ENCODE measurements at places on chromosomes 13 and 19.

DNA sequence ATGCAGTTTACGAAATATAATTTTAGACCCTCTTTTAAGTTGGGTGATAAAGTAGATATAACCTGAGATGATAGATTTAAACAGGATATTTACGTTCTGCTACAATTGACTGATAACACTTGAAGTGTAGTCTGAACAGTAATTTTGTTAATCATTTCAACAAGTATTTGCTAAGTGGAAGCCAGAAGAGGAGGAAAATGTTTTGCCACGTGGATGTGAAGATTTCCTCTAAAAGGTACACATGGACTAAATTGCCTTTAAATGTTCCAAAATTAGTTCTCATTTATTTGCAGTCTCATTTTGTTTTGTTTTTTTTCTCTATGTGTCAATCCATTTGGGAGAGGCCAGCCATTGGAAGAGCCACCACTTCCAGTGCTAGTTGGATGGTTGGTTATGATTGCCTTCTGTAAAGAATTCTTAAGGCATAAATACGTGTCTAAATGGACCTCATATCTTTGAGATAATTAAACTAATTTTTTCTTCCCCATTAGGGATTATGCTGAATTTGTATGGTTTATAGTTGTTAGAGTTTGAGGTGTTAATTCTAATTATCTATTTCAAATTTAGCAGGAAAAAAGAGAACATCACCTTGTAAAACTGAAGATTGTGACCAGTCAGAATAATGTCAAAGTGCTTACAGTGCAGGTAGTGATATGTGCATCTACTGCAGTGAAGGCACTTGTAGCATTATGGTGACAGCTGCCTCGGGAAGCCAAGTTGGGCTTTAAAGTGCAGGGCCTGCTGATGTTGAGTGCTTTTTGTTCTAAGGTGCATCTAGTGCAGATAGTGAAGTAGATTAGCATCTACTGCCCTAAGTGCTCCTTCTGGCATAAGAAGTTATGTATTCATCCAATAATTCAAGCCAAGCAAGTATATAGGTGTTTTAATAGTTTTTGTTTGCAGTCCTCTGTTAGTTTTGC lies 2.8 kb downstream of the MIR17HG start:
- no peak overlapping the region for H3K27ac ChIP-seq
- no peaks in the 10 kb centered on the region for H3K27me3 ChIP-seq
- no peak overlapping the region for H3K4me3 ChIP-seq
- H3K4me1 ChIP-seq: peaks cover 21% of the 10 kb centered on the region
- peaks cover 9% of the 10 kb centered on the region for H3K36me3 ChIP-seq
- no peak for DNase-seq

DNA sequence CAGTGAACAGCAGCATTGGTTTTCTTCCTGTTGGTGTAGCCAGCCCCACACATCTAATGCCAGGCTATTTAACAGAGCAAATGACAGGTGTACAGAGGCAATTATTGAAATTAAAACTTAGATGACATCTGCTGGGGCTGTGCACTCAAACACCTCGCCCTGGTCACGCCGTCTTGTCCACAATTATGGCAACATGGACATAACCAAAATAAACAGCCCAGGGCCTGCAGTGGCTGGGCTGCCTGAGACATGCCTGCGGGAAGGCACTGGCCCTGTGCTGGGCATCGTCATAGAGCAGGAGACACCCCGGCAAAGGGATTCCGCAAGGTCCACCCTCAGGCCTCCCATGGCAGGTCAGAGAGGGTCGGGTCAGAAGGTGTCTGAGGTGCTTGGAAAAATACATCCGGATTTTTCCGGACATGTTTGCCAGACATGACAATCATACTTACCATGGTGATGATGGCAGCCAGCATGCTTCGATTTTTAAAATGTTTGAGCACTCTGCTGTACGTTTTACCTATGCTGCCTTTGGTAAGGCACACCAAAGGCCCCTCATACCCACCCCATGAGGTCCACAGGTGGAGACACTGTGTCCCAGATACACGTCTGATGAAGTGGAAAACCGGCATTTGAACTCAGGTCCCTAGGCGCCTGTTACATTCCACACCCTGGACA lies 47.8 kb downstream of the TSHZ3 start:
- no peak for DNase-seq
- H3K36me3 ChIP-seq: no peaks in the 10 kb centered on the region
- no peaks in the 10 kb centered on the region for H3K27me3 ChIP-seq
- H3K4me1 ChIP-seq: no peaks in the 10 kb centered on the region
- H3K27ac ChIP-seq: no peak overlapping the region

GRCh38 chr13:80334597-80335260 lies 6.2 kb downstream of the SPRY2 start:
- H3K4me1 ChIP-seq: peaks cover 4% of the 10 kb centered on the region
- H3K36me3 ChIP-seq: no peaks in the 10 kb centered on the region
- peak overlapping the region; percentile 17 for H3K27ac ChIP-seq
- H3K4me3 ChIP-seq: no peak overlapping the region
- no peaks in the 10 kb centered on the region for H3K27me3 ChIP-seq
- DNase-seq: no peak

- peak overlapping the region; percentile 58 for H3K4me3 ChIP-seq
- H3K27me3 ChIP-seq: no peaks in the 10 kb centered on the region
- no peak for DNase-seq
- peaks cover 58% of the 10 kb centered on the region for H3K4me1 ChIP-seq
- H3K36me3 ChIP-seq: peaks cover 4% of the 10 kb centered on the region
- H3K27ac ChIP-seq: peak overlapping the region; percentile 90
These were observed 18.4 kb downstream of the SBNO2 start for GRCh38 chr19:1155352-1156304.

- H3K27ac ChIP-seq: no peak overlapping the region
- no peaks in the 10 kb centered on the region for H3K4me1 ChIP-seq
- H3K4me3 ChIP-seq: no peak overlapping the region
- no peaks in the 10 kb centered on the region for H3K27me3 ChIP-seq
These were observed 11.4 kb upstream of the MIA start for GRCh38 chr19:40763963-40764362.

GRCh38 chr13:80612804-80613203 lies 271.9 kb upstream of the SPRY2 start:
- H3K27ac ChIP-seq: no peak overlapping the region
- no peaks in the 10 kb centered on the region for H3K4me1 ChIP-seq
- H3K27me3 ChIP-seq: no peaks in the 10 kb centered on the region
- H3K36me3 ChIP-seq: no peaks in the 10 kb centered on the region

DNA sequence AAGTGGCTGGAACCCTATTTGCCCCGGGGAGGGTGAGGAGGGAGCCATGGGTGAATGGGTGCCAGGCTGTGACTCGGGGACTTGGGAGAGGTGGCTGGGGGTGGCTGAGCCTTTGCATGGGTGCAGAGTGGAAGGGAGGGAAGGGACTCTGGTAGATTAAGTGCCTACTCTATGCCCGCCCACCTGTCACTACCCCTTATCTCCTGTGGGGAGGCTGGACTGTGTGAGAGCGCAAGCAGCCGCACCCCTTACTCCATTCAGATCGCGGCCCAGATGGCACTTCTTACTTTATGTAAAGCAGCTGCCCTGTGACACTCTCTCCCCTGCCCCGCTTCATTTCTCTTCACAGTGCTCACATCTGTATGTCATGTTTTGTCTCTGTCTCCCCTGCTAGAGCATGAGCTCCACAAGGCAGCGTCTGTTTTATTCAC lies 2.9 kb downstream of the KASH5 start:
- no peak overlapping the region for H3K4me3 ChIP-seq
- H3K36me3 ChIP-seq: no peaks in the 10 kb centered on the region
- no peaks in the 10 kb centered on the region for H3K4me1 ChIP-seq

GRCh38 chr19:48403606-48404005 lies 10.1 kb downstream of the GRIN2D start:
- H3K27ac ChIP-seq: no peak overlapping the region
- no peak for DNase-seq
- H3K4me1 ChIP-seq: no peaks in the 10 kb centered on the region
- H3K27me3 ChIP-seq: no peaks in the 10 kb centered on the region
- H3K4me3 ChIP-seq: no peak overlapping the region

DNA sequence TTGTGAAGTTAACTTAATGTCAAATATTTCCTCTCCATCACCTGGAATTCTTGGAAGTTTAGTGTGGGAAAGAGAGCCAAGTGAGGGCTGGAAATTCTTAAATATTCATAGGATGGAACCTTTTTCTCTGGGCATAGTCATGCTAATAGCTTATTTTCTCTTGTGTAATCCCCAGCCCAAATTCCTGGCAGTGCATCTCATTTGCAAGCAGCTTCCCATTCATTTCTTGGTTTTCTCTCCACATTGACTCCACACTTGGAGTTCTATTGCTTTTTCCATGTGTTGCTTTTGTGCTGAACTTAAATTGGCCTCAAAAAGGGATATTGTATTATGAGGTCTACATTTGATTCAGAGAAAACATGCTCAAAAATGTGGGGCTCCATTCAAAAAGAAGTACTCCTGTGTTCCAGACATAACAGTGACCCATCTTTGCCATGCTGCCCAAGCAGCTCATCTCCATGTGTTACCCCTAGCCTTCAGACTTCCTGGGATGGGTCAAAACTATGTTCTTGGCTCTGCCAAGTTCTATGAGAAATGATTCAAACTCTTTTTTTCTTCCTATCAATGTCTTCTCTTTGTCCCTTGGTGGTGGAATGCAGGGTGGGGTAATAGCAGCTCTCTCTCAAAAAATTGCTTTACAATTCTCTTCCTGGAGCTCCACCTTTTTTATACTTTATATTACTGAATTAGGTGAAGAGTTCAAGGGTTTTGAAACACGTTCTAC lies 2471.5 kb downstream of the PCDH9 start:
- H3K27me3 ChIP-seq: no peaks in the 10 kb centered on the region
- no peak overlapping the region for H3K27ac ChIP-seq
- DNase-seq: no peak
- H3K36me3 ChIP-seq: no peaks in the 10 kb centered on the region
- no peak overlapping the region for H3K4me3 ChIP-seq
- H3K4me1 ChIP-seq: no peaks in the 10 kb centered on the region

DNA sequence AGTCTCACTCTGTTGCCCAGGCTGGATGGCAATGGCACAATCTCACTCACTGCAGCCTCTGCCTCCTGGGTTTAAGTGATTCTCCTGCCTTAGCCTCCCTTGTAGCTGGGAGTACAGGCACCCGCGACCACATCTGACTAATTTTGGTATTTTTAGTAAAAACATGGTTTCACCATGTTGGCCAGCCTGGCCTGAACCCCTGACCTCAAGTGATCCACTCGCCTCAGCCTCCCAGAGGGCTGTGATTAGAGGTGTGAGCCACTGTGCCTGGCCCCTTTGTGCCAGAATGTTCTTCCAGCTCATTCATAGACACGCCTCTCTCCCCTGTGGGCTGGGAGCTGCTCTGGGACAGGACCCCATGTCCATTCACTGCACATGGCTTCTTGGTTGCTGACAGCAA lies 9.1 kb downstream of the MYDGF start:
- H3K27me3 ChIP-seq: no peaks in the 10 kb centered on the region
- H3K36me3 ChIP-seq: peaks cover 62% of the 10 kb centered on the region
- no peak overlapping the region for H3K27ac ChIP-seq
- no peak for DNase-seq
- no peaks in the 10 kb centered on the region for H3K4me1 ChIP-seq

- H3K36me3 ChIP-seq: no peaks in the 10 kb centered on the region
- no peak overlapping the region for H3K27ac ChIP-seq
- no peak overlapping the region for H3K4me3 ChIP-seq
- no peak for DNase-seq
These were observed 427.1 kb downstream of the EFNB2 start for GRCh38 chr13:106108346-106108745.
